Caco-2 (cell line): ENCODE measurements at places on chromosomes 1 and 21. TPM values are rescaled to one million over a fixed set of nuclear protein-coding genes. Genes with fewer than 3 reads are reported as not detected.
A peak's percentile ranks its signal among the peaks of the same experiment; 100 is the strongest.

GRCh38 chr1:110765640-110766335, 91.0 kb upstream of the KCNA3 start:
- no peak for DNase-seq

DNA sequence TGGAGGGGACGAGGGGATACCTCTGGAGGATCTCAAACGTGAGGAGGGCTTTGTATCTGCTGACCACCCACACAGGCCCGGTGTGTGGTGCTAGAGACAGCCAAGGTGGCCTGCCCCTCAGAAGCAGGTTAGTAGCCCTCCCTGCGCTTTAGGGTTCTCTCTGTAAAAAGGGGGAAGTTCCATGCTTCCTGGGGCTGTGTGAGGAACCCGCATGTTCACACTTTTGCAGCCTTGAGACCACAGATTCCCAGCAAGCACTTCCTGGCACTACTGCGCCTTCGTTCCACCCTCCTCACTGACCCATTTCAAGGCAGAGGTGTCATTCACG, 7.9 kb upstream of the GUCA2B start:
- no peak for DNase-seq

DNA sequence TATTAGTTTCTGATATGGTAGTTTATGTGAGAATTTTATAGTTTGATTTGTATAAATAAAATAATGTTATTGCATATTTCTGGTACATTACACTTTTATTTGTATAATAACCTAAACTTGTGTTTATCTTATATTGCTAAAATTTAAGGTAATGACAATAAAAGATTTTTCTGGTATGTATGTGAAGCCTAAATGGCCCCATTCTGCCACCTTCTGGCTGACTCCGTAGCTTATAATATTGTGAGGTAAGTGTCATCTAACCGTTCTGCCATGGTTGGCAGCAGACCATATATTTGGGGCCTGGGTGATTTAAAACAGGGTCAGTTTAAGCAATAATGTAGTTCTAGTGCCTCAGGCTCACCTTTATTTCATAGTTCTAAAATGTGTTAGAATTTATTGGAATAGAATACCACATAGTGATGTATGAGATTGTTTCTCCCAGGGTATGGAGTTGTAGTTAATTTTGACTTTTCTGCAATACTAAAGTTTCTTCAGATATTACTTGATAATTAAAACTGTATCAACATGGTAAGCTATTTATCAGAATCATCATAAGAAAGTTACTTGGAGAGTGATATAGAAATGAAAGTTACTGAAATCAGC, 21.2 kb upstream of the PRKACB start:
- peak; percentile 24 for DNase-seq

GRCh38 chr1:172823534-172823933, 164.6 kb downstream of the FASLG start:
- no peak for DNase-seq

GRCh38 chr1:231053493-231054162, 13.6 kb upstream of the FAM89A start:
- no peak for DNase-seq

- no peak for DNase-seq
Measured at GRCh38 chr1:54413295-54413694, 7.1 kb upstream of the SSBP3 start.

- no peak for DNase-seq
Measured at GRCh38 chr21:42254083-42254482, 35.1 kb downstream of the ABCG1 start.

CSMD2 gene
- total RNA-seq, result not detected in 2 replicates

USP24 gene
- total RNA-seq, result 34.7 and 36.4 TPM in 2 replicates

KLHDC7A gene
- total RNA-seq, result 5.7 and 6.1 TPM in 2 replicates

TMPRSS15 gene
- total RNA-seq, result not detected in 2 replicates

CA6 gene
- total RNA-seq, result not detected in 2 replicates

MFN2 gene
- total RNA-seq, result 73.9 and 74.1 TPM in 2 replicates

CCDC181 gene
- 0.23 and 0.42 TPM in 2 replicates for total RNA-seq
